ENCODE measurements at places on chromosomes 5 and 9.

DNA sequence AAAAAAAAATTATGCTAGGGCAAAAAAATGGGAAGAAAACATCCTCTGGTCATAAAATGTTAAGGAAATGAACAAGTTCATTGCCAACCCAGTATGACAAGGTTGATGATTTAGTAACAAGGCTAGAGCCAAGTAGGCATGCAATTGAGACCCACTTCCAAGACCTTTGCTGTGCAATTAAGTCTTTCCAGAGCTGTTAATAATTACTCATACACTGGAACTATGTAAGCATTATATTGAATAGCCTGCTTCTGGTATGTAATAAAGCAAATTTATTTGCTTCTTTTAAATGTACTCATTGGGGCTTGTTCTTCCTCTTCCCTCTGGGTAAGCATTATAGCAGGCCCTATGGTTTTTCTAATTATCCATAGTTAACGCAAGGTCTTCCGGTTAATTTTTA lies 32.5 kb upstream of the SNAPC3 start:
- DNase-seq, result no peak

- DNase-seq, result peak; percentile 38
These were observed 34.7 kb downstream of the LHX3 start for GRCh38 chr9:136170006-136170901.

DNA sequence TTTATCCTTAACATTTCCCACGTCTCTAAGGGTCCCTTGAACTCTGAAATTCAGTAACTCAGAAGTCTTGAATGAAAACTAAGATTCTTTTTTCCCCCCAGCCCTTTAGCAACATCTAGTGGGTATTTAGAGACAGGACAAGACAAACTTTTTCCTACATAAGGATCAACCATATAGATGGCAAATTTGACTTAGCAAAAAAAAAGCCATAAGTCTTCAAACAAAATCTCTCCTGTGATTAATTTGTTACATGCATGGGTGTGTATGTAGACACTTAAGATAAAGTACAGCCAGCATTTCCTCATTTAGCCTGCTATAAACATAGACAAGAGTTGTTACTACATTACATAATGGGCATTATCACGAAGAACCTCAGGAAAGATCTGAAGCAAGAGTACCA lies 29.1 kb upstream of the ANKRD31 start:
- no peak for DNase-seq

DNA sequence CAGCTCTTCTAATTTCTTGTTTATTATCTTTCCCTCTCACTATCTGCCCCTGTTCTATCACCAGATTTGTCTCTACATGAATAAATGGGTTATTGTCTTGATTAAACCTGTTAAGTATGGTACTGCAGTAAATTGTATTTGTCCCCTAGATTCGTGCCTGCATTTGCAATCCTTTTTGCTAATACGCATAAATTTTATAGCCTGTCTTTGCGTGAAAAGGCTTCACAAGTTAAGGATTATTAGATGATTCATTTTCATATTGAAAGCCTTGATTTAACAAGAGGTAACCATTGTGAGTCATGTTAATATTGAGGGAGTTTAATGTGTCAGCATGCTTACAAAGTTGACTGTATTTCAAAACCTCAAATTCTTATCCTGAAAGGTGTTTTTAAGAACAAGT lies 204.6 kb downstream of the PCSK1 start:
- DNase-seq, result no peak

DNA sequence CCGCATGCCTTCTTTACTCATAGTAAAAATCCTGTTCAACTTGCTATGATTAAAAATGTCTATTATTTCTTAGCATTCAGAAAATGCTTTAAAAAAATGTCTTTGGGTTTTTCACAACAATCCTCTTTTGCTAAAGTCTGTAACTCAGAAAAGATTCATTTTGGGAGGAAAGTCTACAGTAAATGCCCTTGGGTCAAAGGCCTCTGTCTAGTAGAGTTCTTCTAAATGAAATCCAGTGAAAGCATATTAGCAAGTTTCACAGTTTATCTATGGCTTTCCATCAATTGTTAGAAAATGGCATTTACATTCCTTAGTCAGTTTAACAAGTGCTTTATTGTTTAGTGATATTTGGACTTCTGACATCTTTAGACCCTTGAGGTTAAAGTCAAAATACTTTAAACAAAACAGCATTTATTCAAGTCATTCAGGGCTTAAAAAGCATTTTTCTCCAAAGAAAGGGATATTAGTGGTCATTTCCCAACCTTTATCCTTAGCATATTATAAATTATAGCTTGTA lies 137.1 kb upstream of the TARS1 start:
- DNase-seq, result no peak

DNA sequence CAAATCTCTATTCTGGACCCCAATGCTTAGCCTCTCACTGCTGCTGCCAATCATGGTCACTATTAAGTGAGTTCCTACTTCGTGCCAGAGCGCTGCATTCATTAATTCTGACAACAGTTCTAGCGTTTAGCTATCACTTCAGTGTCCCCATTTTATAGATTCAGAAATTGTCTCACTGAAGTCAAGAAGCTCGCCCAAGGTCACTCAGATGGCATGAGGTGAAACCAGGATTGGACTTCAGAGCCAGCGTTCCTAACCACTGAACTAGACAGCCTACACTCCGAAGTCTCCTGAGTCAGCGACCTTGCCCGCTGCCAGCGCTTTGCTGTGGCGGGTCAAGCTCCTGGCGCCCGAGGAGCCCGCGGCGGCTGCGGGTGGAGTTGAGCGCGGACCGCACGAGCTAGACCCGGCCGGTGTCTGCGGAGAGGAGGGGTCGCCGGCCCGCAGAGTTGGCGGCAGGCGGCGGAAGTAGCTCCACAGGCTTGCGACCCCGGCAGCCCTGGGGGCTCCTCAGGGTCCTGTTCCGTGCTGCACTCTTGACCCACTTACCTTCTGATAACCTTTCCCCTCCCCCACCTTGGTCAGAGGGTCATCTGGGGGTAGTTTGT lies 2.1 kb upstream of the GABRB2 start:
- no peak for DNase-seq

DNA sequence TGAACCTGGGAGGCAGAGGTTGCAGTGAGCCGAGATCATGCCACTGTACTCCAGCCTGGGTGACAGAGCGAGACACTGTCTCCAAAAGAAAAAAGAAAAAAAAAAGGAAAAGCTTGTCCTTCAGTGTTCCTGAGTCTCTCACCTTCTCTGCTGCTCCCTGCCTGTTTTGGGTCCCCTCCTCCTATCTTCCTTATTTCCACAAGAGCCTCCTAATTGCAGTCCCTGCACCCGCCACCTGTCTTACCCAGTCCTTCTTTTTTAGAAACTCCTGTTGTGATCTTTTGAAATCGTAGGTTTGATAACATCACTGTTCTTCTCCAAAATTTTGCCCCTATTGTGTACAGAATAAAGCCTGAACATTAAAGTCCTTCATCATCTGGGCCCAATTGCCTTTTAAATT lies 234.9 kb downstream of the SH3GL2 start:
- no peak for DNase-seq

- no peak for DNase-seq
These were observed 149.3 kb upstream of the POU5F2 start for GRCh38 chr5:93890657-93891056.

- no peak for DNase-seq
These were observed 15.7 kb downstream of the SLC31A1 start for GRCh38 chr9:113237026-113237425.

GRCh38 chr5:149283626-149284480 lies 12.2 kb downstream of the AFAP1L1 start:
- DNase-seq, result no peak

DNA sequence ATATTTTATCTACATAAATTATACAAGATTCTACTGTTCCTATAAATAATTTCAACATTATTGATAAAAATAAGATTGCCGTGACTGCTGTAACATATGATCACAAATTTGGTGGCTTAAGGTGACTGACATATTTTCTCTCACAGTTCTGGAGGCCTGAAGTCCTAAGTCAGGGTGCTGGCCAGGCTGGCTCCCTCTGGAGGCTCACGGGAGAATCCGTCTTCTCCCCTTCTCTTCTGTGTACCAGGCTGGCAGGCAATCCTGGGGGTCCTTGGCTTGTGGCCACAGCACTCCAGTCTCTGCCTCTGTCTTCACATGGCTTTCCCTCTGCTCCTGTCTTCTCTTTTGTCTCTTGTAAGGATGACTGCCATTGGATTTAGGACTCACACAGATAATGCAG lies 31.7 kb upstream of the IRX2 start:
- DNase-seq, result no peak

- no peak for DNase-seq
These were observed 15.9 kb downstream of the GABRA1 start for GRCh38 chr5:161863811-161864210.

GRCh38 chr9:134403682-134404301 lies 77.5 kb downstream of the RXRA start:
- DNase-seq, result peak; percentile 51

GRCh38 chr5:111946556-111946955 lies 189.6 kb upstream of the NREP start:
- DNase-seq, result no peak

GRCh38 chr9:104906441-104907277 lies 21.3 kb downstream of the ABCA1 start:
- no peak for DNase-seq

DNA sequence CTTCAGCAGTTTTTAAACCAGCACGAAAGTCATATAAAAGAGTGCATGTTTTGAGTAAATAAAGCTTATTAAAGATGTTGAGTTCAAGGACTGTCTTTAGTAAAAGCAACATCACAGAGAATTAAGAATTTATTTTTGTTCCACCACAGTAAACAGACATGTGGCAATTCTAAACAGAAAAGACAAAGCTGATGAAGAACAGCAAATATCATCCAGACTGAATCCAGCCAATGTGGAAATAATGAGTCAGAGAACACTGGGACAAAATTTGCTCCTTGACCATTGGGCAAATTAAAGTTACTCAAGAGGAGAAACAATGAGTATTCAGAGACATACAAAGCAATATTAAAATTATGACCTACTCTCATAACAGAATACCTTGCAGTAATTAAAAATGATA lies 28.8 kb downstream of the OR2K2 start:
- DNase-seq, result no peak

- DNase-seq, result no peak
These were observed 5.7 kb downstream of the ZNF366 start for GRCh38 chr5:72501488-72501887.

- DNase-seq, result no peak
These were observed 13.0 kb downstream of the NAIF1 start for GRCh38 chr9:128054087-128054486.

- no peak for DNase-seq
These were observed 1.9 kb upstream of the CEMIP2 start for GRCh38 chr9:71770170-71770569.

DNA sequence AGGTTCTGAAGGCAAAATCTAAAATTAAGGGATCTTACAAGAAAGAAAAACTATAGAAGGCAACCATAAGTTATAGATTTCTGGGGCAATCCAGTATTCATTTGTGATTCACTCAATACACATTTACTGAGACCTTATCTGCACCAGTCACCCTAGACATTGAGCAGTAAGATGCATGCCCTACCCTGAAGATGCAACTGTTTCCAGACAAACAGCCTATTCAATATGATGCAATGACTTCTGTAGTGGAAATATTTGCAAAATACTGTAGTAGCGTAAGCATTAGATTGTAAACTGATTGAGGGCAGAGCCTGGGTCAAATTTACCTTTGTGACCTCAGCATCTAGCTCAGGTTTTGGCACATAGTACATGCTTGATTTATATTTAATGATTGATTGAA lies 256.2 kb upstream of the ACTBL2 start:
- no peak for DNase-seq

GRCh38 chr5:25160891-25161290 lies 516.1 kb upstream of the CDH10 start:
- no peak for DNase-seq

DNA sequence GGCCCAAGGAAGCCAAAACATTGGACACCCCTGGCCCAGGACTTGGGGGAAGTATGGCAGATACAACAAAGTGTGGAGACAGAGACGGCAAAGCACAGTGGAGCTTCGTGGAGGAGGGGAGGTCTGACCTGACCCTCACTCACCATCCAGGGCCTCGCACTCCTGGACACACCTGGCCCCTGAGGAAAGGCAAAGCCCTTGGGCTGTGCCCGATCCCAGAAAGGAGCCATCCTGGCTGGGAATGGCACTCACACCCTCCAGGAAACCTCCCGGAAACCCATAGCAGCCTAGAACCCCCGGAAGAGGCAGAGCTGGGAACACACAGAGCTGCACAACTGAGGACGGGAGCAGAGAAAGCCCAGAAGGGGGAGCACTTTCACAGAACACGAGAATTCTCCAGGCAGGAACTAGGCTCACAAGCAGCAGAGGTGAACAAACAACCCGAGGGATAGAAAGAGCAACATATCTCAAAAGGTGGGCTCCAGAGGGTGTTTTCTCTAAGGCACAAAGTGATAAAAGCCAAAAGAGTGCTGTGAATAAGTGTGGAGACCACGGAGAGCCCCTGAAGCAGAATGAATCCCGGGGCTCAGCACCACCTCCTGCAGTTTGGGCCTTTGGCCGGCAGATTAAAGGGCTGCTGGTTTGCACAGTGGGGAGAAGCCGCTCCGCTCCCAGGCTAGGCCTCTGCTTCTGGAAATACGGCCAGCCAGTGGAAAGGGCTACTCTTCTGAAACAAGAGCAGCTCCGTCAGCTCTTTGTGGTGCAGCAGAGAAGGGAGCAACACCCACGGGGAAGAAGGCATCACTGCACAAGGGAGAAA lies 108.2 kb downstream of the UBE2R2 start:
- DNase-seq, result no peak

DNA sequence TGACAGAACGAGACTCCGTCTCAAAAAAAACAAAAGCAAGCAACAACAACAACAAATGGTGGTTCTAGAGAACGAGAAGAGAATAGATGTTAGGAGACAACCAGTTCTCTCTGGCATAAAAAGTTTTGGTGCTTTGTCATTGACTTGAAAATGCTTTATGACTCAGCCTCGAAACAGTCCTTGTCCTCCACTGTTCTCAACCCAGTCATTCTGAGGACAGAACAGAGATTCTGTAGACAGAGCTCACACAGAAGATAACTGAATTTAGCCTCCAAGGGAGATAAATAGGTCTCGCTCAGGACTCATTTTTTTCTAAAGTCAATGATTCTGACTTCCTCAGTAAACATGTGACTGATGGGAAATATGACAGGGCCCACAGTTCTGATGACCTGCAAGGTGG lies 76.0 kb upstream of the FSTL4 start:
- no peak for DNase-seq

- DNase-seq, result peak; percentile 67
These were observed 111.1 kb downstream of the ARHGAP26 start for GRCh38 chr5:142881076-142881783.
